ENCODE measurements at places on chromosomes 11 and 22.

DNA sequence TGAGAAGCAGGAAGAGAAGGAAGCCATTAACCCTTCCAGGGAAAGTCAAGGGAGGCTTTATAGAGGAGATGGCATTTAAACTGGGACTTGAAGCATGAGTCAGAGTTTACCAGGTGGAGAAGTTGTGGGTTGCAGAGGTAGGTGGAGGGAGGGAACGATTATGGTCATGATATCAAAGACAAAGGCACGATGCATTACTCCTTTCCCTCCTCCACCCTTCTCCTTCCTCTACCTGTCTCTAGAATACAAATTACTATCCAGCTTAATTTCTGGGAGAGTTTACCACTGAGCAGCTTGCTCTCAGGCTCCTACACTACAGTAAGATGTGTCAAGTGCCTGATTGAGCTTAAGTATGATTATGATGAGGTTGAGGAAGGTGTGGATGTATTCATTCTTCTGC lies 151.7 kb downstream of the NELL1 start:
- DNase-seq, result no peak

DNA sequence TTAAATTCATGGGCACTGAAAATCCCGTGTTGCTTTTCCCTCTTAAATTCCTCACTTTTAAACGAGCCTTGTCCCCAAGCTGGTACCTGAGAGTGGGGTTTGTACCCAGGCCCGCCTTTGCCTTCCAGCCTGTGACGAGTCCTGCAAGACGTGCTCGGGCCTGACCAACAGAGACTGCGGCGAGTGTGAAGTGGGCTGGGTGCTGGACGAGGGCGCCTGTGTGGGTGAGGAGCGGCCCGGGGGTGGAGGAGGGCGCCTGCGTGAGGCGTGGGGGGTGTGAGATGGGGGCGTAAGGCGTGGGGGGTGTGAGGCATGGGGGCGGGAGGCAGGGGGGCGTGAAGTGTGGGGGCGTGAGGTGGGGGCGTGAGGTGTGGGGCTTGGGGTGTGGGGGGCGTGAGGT lies 4.0 kb downstream of the CRELD2 start:
- DNase-seq, result no peak

- DNase-seq, result no peak
These were observed 1062.8 kb downstream of the DLG2 start for GRCh38 chr11:84564180-84564866.

DNA sequence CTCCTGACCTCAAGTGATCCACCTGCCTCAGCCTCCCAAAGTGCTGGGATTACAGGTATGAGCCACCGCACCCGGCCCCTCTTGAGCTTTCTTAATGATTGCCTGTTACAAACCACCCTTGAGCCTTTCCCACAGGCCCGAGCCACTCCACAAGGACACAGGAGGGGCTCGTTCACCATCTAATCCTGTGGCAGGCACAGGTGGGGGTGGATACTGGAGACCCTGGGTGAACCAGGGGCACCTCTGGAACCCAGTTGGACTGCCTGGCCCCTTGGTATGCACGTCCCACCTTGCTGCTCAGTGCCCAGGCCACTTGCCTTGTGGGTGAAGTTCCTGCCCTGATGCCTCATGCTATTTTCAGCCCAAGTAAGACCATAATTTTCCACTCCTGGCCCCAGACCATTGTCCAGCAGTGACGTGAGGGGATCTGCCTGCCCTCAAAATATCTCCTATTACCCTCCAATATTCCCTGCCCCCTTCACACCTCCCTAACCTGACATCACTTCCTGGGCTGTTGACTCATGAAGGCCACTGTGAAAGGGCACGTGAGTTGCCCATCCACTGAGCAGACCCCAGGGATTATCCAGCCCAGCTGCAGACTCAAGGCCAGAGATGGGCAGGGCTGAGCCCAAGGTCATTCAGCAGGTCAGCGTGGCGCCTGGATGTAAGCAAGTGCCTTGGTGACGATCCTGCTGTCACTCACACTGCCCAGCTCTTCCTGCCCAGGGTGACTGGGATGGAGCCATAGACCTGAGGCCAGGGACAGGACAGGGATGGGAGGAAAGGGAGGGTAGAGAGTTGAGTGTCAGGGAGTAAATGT lies 19.6 kb downstream of the P2RY2 start:
- no peak for DNase-seq

GRCh38 chr11:62817129-62817528 lies 11.9 kb upstream of the NXF1 start:
- no peak for DNase-seq

DNA sequence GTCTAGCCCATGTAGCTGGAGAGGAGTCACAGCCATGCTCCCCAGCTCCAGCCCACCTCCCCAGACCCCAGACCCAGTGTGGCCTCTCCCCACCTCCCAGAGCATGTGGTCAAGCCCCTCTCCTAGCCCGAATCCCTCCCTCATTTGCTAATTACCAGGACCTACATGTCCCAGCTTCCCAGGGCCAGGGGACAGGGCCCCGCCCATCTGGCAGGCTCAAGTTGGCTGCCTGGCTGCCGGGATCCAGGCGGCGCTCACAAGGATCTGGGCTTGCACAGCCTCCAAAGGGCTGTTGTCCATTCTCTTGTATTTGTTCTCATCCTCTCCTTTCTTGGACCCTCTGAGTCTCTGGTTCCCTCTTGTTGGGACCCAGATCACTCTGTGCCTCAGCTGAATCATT lies 4.6 kb upstream of the MIF start:
- DNase-seq, result no peak

DNA sequence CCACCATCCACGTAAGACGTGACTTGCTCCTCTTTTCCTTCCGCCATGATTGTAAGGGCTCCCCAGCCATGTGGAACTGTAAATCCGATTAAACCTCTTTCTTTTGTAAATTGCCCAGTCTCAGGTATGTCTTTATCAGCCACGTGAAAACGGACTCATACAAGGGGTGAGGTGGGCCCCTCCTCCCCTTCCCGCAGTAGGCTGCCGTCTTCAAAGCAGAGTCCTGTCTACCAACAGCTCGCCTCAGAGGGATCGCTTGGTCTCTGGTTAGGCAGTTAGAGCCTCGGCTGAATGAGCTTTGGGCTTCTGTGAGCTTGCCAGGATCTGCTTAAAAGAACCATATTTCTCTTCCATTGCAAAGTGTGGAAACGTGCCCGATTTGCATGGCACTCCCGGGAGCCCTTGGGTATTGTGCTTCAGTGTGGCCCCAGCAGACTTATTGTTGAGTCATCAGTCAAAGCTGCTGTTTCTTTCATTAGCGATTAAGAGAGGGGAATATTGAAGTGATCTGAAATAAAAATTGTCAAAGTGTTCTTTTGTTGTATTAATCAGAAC lies 338.3 kb downstream of the TBC1D22A start:
- no peak for DNase-seq

DNA sequence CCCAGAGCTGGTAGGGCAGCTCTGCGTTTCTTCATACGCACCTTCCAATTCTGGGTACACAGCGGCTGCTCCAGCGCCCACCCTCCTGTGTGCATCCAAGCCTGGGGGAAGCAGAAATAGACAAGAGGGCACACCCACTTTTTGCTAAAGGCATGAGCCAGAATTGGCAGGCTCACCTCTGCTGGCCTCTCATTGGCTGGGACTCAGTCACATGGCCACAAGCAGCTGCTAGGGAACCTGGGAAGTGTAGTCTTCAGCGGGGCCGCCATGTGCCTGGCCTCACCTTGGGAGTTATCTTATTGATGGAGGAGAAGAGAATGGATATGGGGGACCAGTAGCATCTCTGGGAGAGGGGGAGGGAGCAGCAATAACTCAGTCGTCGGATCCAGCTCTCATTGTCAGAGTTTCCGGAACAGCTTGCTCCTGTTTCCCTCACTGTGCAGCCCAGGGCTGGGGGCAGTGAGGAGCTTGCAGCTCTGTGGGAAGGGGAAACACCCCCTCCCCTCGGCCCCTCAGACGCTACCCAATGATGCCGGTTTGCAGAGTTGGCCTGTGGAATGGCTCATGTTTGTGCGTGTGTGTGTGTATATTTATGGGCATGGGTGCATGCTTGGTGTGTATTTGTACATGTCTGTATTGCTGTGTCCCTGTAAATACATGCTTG lies 11.8 kb upstream of the MIEF1 start:
- peak; percentile 58 for DNase-seq

DNA sequence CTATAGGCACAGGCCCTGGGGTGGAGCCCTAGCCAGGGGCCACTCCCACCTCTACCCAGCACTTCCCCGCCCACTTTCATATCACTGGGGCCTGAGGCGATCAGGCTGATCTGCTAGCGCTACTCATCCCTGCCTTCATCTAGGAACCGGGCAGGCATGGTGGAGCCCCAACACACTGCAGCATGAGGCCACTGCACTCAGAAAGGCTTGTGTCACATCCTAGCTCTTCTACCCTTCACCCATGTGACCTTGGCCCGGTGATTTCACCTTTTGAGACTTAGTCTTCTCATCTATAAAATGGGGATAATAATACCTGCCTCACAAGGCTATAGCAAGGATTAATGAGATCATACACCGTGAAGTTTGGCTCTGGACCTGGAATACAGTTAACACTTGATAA lies 18.1 kb upstream of the GDPD5 start:
- DNase-seq, result no peak

- DNase-seq, result no peak
These were observed 18.6 kb downstream of the IRAG1 start for GRCh38 chr11:10674911-10675440.

DNA sequence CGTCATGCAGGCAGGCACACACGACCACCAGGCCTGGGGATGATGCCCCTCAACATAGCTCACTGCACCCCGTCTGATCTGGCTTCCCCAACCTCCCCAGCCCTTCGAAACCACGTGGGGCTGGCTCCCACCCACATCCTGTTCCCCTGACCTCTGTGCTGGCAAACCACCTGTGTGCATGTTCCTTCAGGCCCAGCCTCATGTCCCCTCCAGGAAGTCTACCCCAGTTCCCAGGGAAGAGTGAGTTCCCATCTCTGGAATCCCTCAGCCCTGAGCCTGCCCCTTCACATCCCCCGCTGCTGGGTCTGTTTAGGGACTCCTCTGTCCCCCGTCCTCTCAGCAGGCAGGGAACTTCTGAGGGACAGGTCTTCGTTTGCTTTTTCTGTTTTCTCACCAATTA lies 7.1 kb downstream of the SLC7A4 start:
- DNase-seq, result no peak

GRCh38 chr11:60069450-60069849 lies 13.0 kb downstream of the MS4A3 start:
- DNase-seq, result no peak

DNA sequence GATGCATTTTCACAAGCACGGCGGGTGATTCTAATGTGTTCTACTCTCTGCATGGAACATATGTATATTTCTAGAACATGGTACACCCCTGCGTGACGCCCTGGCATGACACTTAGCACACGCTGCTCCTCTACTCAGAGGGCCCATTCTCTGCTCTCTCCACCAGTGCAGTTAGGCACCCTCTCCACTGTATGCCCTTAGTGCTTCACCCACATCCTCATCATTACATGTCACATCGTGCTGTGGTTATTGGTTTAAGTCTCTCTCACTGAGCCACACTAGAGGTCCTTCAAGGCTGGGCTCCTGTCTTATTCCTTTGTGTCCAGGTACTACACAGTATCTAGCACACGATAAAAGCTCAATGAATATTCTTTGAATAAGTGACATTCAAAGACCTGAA lies 16.7 kb downstream of the TMPRSS13 start:
- no peak for DNase-seq

- no peak for DNase-seq
These were observed 6.8 kb downstream of the NADSYN1 start for GRCh38 chr11:71459767-71460320.

GRCh38 chr11:17840101-17840548 lies 105.5 kb downstream of the KCNC1 start:
- DNase-seq, result no peak

DNA sequence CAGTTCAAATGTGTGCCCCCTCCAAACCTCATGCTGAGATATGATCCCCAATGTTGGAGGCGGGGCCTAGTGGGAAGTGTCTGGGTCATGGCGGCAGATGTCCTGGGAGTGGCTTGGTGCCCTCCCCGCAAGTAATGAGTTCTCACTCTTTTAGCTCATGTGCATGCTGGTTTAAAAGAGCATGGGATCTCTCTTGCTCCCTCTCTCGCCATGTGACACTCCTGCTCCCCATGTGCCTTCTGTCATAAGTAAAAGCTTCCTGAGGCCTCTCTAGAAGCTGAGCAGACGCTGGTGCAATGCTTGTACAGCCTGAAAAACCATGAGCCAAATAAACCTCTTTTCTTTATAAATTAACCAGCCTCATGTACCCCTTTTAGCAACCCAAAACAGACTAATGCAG lies 98.8 kb downstream of the SGSM3 start:
- DNase-seq, result no peak

DNA sequence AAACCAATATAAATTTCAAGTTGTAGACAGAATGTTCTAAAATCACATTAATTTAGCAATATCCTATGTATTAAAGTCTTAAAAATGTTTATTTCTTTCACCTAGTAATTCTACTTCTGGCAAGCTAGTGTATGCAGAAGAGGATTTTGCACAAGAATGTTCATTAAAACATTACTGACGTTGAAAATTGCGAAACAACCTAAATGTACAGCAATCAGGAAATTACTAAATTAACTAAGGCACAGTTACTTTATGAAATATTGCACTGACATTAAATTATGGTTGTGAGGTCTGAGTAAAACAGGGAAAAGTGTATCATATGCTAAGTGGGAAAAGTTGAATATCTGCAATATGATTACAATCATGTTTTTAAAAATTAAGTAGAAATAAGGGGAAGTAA lies 4.1 kb downstream of the SLC36A4 start:
- DNase-seq, result no peak

- no peak for DNase-seq
These were observed 10.3 kb upstream of the BIK start for GRCh38 chr22:43100225-43100624.

GRCh38 chr11:125952559-125952958 lies 6.7 kb downstream of the VSIG10L2 start:
- DNase-seq, result no peak

- DNase-seq, result no peak
These were observed 8.6 kb upstream of the THY1 start for GRCh38 chr11:119431523-119431922.

- DNase-seq, result peak; percentile 56
These were observed at the start of gene MFNG for GRCh38 chr22:37486224-37486845. Gene MFNG, minus strand, starts transcription at chr22:37486384. Its CDS starts 207 bp downstream, at chr22:37486177.

DNA sequence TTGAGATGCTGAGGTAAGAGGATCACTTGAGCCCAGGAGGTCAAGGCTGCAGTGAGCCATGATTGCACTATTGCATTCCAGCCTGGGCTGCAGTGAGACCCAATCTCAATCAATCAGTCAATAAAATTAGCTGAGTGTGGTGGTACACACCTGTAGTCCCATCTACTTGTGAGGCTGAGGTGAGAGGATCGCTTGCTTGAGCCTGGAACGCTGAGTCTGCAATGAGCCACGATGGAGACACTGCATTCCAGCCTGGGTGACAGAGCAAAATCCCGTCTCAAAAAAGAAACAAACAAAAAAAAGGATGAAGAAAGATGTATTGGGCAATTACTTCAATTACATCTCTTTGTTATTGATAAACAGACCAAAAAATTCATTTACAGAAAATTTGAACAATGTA lies 54.5 kb downstream of the MED15 start:
- no peak for DNase-seq

GRCh38 chr11:46588131-46588530 lies 5.7 kb downstream of the AMBRA1 start:
- no peak for DNase-seq

DNA sequence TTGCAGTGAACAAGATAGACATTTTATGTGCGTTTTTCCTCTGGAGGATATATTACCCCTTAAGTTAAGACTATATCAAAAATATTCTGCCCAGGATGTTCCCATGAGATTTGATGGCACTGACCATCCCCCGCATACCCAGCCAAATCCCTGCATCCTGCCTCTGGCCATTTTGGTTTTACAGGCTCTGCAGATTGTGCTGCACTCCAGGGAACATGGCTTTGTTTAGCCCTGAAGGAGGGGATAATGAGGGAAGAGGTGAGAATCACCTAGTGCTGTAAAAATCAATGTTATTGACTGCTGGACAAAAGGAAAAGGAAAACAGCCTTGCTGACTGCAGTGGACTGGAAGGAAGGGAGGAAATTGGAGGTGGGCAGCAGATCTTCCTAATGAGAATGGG lies 717.4 kb downstream of the DLG2 start:
- no peak for DNase-seq
